ENCODE measurements at places on chromosomes 1 and 21.
A peak's percentile ranks its signal among the peaks of the same experiment; 100 is the strongest.

DNA sequence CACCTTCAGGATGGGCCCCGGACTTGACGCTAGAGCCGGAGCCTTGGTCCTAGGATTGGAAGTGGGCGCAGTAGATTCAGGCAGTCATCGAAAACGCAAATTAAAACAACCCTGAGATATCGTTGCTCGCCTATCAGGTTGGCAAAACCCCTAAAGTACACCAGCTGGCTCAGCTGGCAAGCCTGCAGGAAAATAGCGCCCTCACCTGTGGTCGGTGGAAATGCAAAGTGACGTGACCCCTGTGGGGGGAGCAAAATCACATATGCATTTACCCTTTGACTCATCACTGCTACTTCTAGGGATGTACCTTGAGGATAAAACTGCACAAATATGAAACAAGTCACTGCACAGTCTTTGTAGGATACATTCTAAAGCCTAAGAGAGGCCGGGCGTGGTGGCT is 170.3 kb upstream of the TMEM51 start:
- no peak for DNase-seq

DNA sequence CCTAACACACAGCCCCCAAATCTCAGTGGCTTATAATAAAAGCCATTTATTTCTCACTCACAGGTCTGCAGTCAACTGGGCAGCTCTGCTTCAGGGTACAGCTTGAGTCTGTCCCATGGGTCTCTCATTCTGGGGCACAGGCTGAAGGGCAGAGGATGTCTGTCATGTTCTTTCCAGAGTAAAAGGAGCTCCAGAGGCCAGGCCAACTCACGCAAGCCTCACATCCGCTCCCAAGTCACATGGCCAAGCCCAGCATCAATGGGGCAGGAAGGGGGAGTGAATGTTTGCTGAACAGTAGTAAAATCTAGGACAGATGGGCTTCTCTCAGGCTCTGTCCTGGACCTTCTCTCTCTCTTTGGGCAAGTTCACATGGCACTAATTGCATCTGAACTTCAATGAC is 7.1 kb upstream of the SSBP3 start:
- peak; percentile 71 for DNase-seq

GRCh38 chr1:160807738-160808137 is 11.8 kb downstream of the LY9 start:
- DNase-seq, result no peak

DNA sequence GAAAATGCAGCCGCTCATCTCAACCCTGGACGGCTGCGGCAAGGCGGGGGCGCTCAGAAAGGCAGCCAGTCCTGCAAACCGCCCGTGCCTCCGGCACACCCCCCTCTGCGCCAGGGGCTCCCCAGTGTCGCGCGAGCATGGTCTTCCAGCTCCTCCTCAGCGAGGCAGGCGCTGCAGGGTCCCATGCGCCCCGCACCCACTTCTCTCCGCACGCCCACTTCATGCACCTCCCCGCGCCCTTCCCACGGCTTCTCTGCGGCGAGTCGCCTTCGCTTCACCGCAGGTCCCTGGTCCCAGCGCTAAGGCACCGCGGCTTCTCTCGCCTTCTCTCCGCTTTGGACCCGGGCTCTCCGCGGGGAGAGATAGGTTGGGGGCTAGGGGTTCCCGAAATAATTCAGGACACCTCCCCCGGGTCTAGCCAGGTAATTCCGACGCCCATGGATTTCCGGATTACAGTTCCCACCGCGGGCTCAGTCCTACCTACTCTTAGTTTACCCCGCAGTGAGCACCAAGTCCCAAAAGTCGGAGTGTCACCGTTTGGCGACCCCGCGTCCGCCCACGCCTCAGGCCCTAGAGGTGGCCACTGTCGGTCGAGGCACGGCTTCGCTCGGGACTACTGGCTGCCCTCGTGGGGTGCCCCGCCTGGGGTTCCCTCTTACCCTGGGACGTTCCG is 67.5 kb downstream of the SYT2 start:
- DNase-seq, result no peak

DNA sequence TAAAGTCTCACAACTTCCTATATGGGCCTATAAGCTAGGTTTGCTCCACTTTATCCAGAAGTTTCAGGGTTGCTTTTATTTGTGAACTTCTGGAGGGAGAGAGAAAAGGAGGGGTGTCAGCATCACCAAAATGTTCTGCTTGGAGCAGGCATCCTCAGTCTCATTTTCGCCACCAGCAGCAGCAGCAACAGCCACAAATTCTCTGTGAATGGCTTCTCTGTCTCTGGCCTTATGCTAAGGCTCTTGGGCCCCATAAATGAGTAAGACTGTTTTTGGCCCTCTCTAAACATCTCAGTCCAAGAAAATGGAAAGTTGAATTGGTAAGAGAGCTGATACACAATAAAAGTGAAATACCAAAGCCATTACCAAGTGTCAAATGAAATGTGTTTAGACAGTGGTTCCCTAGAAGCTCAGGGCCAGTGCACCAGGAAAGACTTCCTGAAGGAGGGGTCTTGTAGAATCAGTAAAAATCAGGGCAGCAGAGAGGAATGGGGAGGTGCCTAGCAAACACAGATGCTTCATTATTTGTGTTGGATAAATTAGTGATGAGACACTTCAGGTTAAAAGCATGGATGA is 53.0 kb upstream of the SPATA6 start:
- DNase-seq, result no peak

- no peak for DNase-seq
Measured at GRCh38 chr1:218350035-218350525, 4.9 kb downstream of the TGFB2 start.

DNA sequence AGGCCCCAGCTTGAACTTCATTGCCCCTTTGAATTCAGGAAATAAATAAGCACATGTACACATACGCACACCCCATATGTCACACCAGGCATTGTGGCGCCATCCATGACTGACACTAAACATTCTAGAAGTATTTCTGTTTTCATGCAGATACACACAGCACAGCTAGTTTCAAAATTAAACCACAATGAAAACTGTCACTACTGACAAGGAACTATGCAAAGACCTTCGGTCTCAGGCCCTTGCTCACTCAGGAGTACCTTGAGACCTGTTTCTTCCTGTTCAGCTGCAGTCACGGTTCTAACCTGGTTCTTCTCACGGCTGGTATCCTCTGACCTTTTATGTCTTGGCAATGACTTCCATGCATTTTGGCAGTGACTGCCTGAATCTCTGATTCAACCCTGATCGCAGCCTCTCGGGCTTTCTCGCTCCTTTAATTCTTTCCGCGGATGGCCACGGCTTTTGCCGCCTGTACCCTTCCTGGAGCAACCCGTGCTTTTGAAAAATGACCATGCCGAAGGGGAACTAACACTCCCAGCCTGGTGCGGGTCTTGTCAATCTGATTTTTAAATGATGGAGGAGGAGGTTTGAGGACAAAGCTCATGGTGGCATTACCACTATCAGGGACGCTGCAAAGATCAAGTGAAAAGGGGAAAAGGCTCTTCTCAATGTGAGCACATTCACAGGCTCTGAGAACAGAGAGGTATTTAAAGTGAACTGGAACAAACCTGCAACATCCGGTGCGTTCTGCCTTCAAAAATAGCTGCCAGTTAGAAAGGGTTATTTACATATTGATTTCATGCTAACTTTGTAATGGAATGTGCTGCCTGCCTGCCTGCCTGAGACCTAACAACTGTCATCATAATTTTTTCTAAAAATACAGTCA is 384.6 kb downstream of the RRAGC start:
- DNase-seq, result no peak

DNA sequence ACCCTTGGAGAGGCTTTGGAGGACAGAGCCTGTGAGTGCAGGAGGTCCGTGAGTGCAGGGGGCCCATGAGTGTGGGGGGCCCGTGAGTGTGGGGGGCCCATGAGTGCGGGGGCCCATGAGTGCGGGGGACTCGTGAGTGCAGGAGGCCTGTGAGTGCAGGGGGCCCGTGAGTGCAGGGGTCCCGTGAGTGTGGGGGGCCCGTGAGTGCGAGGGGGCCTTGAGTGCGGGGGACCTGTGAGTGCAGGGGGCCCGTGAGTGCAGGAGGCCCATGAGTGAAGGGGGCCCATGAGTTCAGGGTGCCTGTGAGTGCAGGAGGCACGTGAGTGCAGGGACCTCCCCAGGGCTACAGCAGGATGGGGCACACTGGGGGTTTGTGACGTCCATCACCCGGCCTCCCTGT is 108.3 kb upstream of the TTC34 start:
- DNase-seq, result no peak

DNA sequence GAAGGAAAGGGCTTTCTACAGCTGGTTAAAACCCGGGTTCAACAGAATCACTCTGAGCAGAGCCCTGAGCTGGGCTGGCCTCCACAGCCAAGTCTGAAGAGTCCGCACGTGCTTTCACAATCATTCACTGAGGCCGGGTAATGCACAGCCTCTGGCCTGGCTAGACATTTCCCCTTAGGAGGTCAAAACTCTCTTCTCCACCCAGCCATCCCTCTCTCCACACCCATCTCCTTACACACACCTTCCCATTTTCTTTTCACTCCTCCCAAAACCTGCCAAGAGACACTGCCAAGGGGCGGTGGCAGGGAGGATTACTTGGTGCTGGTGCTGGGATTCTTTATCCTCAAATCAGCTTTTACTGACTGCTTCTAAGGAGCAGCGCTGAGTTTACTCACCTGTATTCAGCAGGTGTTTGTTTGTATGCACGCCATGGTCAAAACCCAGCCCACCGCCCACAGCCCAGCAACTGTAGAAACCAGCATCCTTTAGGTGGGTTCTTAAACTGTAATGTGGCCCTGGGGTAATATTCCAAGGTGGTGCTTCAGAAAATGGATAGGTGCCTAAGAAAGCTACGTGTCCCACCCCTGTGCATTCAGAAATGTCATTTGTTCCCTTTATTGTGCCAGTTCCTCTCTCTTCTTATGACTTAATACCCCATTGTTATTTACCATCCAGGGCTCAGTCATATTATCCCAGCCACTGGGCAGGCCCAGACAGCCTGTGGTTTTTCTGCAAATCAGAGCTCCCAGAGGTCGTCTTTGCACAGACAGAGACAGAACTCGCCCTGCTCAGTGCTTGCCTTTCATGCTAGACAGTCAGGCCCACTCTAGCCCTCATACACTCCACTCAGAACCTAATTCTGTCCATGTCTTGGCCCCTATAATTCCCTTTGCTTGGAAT is 80.2 kb downstream of the ADSS2 start:
- DNase-seq, result no peak

GRCh38 chr1:13926556-13926955 is 226.6 kb downstream of the PRDM2 start:
- no peak for DNase-seq

DNA sequence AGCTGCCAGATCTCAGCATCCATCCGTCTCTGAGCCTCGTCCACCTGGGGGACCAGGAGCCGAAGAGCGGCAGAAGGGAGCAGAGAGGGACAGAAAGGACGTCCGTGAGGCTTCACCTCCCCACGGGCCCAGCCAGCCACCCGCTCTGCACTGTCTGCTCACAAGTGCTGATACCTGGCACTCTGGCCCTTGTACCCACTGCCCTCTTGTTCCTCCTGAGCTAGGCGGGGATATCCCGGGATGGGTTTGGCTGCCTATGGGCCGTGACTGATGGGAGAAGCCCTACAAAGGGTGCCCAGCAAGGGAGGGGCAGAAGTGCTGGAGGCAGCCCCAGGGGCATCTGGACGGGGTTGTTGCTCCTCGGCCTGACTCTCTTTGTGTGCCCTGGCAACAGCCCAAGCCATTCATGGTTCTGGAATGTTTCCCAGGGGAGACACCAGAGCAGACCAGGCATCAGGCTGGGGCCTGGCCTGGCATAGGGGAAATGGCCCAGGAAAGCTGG is 57.6 kb downstream of the LDLRAD2 start:
- peak; percentile 94 for DNase-seq

DNA sequence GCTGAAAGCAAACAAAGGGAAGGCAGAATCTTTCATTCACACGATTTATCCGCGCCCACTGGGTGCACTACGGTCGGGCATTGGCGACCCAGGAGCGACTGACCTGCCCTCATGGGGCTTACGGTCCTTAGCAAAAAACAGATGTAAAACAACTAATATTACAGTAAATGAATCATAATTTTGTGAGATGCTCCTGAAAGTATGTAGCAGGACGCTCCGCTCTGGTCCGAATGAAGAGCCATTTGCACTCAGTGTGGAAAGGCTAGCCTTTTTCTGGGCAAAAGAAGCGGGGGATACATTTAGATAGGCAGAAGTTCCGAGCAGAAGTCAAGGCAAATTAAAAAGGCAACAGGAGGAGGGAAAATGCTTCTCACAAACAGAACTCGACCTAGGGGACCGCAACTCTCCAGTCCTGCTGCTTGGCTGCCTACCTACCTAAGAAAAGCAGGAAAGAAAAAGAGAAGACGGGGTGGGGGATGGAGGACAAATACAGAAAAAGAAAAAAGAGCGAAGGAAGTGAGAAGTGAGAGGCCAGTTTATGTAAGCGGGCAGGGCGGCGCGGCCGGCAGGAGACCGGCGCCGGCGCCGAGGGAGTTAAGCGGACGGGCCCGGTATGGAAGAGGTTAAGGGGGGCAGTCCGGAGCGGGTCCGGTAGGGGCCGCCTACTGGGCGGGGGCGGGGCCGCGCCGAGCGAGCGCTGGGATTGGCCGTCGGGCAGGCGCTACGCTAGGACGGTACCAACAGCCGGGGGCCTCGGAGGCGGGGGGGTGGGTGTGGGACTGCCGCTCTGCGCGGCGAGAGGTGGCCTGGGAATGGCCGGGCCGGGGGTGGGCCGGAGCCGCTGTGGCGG is at the start of gene FAM20B:
TSS of gene FAM20B (plus strand) at position 770 of the 850 bp plus-strand sequence. CDS start 17,954 bp downstream, outside the sequence.
- peak; percentile 94 for DNase-seq

- peak; percentile 75 for DNase-seq
Measured at GRCh38 chr1:177847843-177848242, 122.0 kb downstream of the SEC16B start.
